Breast epithelium (tissue), 4 donors: ENCODE measurements at places on chromosomes 6 and 20.

DNA sequence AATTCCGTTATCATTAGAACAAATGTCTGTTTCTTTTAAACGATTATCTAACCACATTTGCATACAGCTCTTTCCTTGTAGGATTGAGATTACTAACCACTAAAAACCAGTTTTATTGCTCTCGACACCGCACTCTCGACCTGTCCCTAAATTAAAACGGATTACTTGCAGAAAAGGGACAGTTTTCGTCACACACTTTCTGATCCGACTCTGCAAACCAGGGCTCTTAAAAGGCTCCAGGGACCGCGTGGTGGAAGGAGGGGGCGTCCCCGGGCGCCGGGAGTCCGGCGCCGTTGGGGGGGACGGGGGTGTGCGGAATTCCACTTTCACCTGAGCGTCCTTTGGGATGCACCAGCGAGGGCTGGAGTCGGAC lies 731 bp downstream of the MAK start:
- DNase-seq, result no peak

- DNase-seq, result no peak
These were observed 8.9 kb downstream of the GFOD1 start for GRCh38 chr6:13478525-13478966.

- no peak for DNase-seq
These were observed 115.9 kb downstream of the KLHL32 start for GRCh38 chr6:97040355-97040860.

GRCh38 chr6:158730541-158730907 lies 80.7 kb downstream of the SYTL3 start:
- no peak for DNase-seq

GRCh38 chr6:32436995-32437836 lies 2.5 kb upstream of the HLA-DRA start:
- DNase-seq, result no peak

DNA sequence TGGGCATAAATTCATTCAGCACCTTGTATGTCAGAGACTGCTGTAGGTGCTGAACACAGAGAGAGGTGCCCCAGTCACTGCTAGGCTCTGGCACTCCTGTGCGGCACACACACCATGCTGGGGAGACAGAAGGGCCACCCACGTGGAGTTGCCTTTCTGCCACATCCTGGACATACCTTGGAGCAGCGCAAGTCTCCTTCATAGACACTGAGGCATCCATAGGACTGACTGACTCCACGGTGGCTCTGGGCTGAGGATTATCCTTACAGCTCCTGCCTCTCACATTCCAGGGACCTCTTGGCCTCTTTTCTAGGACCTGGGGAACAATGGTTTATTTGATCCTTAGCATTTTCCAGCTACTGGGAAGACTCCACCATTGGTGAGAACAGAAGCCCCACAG lies 26.0 kb upstream of the SLC22A23 start:
- DNase-seq, result no peak

- DNase-seq, result no peak
These were observed 119.7 kb upstream of the NXT1 start for GRCh38 chr20:23230766-23231385.

GRCh38 chr6:16651871-16652270 lies 109.4 kb downstream of the ATXN1 start:
- no peak for DNase-seq

GRCh38 chr20:57759724-57760123 lies 49.9 kb upstream of the PMEPA1 start:
- no peak for DNase-seq

DNA sequence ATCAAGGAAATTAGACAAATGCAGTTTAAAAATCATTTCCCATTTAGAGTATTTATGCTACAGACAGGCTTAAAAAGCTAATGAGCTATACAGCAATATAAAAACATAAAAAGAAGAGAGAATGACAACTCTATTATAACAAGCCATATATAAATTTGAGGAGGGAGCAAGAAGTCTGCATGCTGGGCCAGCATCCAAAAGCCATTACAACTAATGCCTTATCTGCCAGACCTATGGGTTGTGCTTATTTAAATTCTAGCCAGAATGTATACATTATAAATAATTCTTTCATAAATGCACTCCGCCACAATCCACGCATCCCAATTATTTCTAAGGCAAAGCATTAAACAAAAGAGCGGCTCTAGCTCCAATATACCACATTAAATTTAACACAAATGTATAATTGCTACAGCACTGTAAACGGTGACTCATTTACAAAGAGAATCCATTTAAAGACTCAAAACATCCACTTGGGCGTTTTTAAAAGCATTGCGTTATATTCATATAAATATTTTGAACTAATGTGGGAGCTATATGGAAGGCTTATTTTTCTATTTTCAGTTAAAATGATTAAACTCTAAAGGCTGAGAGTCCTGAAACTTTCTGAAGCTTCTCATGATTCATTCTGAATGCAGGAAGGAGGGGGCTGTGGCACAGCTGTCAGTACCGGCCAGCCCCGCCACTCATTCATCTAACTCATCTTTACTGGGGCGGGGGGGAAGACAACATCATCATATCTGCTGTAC lies 37.7 kb upstream of the RAB22A start:
- no peak for DNase-seq

- no peak for DNase-seq
These were observed 75.9 kb downstream of the MYLK4 start for GRCh38 chr6:2674857-2675256.

DNA sequence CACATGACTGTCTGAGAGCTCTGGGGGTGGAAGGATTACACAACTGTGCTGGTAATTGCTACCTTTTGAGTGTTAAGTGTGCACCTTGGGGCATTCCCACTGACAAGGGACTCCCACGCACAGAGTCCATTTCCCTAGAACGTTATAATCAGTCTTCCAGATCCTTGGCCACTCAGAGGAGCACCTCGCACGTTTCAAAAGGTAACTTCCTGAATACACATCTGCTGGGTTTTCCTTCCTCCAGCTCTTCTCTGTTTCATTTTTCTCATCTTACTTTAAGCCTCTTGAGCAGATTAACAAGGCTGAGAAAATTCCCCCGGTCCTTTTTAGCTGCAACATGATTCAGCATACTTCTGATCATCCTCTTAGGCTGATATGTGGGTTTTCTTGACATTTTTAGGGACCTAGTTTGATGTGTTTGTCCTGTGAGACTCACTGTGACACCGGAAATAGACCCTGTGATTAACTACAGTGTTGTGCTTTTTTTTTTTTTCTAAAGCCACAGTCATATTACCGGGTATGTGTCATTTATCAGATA lies 98.4 kb upstream of the DUSP22 start:
- DNase-seq, result no peak

DNA sequence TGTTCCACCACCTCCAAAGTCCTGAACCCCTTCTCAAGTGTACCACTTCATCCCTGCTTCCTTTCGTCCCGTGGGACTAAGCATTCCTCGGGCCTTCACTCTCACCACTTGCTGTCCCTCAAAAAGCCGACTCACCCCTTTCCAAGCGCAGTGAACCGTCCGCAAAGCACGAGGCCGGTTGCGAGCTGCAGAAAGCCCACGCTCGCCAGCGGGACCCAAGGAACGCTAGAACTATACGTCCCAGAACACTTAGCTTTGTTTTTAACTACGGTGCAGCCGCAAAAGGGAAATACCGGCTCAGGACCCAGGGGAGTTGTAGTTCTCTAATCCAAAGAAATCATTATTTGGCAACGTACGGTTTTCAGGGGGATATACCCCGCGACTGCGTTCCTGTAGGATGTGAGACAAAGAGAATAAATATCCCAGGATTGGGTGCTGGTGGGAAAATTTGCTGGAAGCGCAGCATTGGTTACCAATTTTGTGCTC lies 416 bp upstream of the POLR1H start:
- no peak for DNase-seq

- no peak for DNase-seq
These were observed 122.1 kb downstream of the TIAM2 start for GRCh38 chr6:155117256-155117655.

GRCh38 chr6:163381118-163381756 lies 33.3 kb upstream of the QKI start:
- DNase-seq, result no peak

DNA sequence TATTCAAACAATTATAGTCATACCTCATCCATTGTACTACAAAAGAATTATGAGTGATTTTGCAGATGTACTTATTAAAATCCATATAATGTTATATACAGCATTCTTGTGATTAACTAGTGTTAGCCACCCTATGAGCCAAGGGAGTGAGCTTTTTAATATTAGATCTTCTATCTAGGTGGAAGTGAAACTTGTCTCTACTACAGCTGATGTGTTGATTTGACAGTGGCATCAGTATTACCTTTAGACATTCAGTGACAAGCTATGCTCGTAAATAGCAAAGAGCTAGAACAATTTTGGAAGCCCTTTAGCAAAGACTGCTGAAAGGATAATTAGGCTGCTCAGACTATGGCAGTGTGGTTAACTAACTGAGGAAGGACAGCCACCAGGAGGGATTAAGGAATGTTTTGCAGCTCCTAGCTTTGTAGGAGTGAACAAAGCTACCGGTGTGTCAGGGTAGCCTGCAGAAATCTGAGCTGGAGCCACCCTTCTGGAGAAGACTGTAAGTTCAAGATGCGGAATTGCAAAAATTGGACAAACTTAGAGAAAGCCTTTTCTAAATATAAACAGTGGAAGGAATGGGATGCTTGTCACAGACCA lies 73.7 kb downstream of the AFG1L start:
- DNase-seq, result no peak

- no peak for DNase-seq
These were observed 102.7 kb downstream of the RNASET2 start for GRCh38 chr6:166853371-166854325.

GRCh38 chr20:20658871-20659431 lies 53.5 kb downstream of the RALGAPA2 start:
- no peak for DNase-seq

DNA sequence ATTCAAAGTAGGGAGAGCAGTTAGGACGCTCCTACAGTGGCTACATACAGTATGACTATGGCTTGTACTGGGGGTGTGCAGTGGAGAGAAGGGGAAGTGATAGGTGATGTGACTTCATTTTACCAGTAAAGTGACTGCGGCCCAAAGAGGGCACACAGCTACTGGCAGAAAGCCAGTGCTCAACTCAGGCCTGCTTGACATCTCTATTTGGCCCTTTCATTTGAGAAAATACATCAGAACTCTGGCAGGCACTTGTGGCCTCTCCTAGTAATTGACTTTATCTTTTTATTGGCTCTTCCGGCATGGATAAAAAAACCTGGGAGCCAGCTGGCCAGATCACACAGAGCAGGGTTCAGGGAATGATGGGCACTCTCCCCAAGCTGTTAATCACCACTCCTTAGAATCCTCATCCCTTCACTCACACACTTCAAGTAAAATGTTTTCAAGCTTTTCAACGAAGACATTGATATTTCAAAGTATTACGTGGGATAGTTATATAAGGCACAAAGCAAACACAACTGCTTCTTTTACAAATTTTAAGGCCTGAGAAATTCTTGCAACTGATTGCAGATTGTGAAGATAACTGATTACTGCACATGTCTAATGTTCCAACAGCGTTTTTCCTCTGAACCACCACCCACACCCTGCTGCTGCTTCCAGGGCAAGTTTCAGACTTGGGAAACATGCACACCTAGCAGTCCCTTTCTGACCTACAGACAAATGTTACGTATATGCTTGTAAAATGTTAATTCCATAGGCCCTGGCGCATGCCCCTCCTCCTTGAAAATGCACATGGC lies 73.5 kb downstream of the TNFRSF21 start:
- DNase-seq, result no peak

GRCh38 chr6:150236544-150236943 lies 93.7 kb downstream of the PPP1R14C start:
- no peak for DNase-seq

DNA sequence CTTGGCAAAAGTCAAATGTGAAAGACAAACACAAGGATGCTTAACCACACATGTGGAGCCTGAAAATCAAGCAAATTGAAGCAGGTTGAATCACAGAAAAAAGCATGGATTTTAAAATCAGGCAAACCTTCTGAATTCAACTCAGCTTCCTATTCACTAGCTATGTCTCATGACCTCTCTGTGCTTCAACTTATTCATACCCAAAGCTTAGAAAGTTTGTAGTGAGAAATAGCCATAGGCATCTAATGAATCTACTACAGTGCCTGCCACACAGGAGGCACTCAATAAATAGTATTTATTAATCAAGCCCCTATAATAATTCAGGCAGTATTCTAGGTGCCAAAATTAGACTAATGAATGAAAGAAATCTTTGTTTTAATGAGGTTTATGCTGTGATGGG lies 112.2 kb upstream of the TNFAIP3 start:
- DNase-seq, result no peak

- DNase-seq, result no peak
These were observed 48.6 kb downstream of the SULF2 start for GRCh38 chr20:47736570-47737152.

- no peak for DNase-seq
These were observed 144.9 kb upstream of the THBS2 start for GRCh38 chr6:169398342-169399105.

DNA sequence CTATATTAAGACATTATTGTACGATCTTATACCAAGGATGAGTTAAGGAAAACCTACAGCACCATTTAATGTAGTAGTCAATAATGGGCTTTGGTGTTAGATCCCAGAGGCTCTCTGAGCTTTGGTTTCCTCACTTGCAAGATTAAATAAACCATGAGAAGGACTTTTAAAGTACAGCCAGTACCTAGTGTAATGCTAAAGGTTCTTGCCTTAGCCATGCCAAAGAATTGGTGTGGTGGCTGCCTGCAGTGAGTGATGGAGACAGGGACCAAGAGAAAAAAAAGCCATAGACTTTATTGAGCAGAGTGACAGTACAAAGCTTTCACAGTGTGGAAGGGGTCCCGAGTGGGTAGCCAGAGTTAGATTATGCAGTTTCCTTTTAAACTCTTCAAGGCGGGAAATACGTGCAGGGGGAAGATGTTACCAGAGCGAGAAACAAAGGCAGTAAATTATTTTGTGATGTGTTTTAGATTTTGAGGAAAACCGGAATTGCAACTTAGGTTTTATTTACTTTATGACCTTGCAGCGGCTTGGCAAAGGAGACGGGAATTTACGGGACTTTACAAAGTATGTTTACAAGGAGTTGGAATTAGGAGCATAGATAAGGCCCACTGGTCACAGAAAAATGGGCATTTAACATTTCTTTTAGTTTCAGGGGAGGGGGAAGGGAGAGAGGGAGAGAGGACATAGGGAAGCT lies 100.4 kb downstream of the MYO6 start:
- DNase-seq, result no peak

GRCh38 chr20:23417861-23418260 lies 3.4 kb downstream of the NAPB start:
- no peak for DNase-seq

- DNase-seq, result no peak
These were observed 9.1 kb downstream of the SLC18B1 start for GRCh38 chr6:132789396-132789776.

DNA sequence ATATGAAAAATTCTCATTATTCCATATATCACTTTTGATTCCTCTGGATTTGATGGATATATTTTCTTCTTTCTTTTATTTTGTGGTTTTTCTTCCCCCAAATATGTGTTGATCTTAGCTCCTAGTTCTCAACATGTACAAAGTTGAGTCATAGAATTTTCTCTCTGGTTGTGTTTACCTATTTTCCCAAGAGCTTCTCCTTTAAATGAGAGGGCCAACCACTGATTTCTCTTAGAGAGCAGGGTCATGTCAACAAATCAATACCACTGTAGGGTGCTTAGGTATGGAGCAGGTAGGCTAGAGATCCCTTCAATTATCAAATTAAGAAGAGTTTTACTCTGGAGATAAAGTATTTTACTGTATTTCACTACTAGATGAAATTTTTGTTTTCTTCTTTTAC lies 145.7 kb downstream of the BMP5 start:
- DNase-seq, result no peak
